ENCODE measurements at places on chromosomes 7 and 10.

DNA sequence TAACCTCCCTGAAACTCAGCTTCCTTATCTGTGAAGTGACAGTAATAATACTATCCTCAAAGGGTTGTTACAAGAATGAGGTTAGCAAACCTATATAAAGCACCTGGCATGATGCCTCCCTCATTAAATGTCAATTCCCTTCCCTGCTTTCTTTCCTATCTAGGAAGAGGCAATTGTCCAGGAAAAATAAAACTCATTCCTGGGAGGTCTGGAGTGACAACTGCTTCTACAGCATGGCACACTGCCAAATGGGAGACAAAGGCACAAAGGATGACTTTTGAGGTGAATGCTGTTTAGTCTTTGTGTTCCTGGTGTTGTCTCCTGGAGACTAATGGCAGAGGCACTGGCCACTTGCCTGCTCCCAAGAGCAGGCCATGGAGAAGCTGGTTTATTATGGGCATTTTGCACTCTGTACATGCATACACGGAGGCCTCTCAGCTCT lies 32.2 kb upstream of the PDE1C start:
- no peak for DNase-seq

DNA sequence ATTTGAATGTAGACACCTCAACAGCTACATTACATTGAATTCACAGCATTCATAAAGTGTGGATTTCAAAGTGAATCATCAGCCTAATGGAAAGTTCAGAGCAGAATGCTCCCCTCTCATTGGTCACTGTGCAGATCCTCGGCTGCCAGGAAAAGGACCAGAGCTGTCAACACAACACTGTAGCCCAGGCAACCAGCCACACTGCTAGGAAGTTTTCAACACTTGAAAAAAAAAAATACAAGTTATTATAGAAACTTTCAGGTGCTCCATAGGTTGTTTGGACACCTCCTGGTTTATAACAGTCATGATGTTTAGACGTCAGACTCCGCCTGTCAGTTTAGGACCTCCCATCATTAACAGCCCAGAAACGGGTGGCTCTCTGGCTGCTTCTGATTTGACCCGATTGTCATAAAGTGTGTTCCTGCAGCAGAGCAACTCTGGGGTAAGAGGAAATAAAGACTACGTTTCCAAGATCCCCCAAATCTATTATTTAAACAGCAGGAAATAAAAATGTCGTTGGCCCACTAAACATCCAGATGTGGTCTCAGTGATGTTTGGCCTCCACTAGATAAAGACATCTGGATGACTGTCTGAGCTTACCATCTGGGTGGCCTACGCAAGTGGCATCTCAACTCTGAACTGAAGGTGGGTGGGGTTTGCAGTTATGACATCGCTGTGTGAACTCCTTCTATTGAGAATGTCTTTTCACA lies 117.4 kb downstream of the CABCOCO1 start:
- no peak for DNase-seq

- DNase-seq, result no peak
Measured at GRCh38 chr7:134515569-134516468, 11.5 kb upstream of the AKR1B10 start.

DNA sequence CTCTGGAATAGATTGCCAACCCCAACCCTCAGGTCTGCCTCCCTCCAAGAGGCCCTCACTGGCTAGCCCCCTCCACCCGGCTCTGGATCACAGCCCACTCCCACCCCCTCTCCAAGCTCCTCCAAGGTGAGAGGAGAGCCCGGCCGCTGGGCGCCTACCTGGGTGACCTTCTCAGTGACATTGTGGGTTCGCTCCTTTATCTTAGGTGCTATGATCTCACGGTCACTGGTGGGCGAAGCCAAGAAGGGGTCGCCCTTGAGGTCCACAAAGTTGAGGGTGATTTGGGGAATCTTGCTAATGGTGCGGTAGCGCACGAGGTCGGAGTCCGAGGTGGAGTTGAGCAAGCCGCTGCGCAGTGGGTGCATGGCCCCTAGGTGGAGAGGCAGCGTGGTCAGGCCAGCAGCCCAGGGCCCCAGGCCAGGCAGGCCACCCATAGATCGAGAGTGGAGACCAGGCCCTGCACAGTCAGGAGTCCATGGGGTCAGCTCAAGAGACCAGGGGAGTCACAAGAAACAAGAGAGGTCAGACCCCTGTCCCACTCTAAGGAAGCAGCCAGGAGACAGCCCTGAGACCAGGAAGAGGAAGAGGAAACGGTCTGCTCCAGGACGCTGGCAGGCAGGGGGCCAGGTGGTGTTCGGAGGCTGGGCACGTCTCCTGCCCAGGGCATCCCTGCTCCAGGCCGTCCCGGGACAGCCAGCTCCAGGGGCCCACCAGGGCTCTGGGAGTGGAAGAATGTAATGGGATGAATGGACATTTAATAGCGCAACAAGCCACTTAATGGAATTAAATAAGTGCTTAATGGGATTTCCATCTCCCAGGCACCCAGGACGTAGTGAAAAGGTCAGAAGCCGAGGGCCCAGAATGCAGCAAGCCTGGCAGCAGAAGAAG lies 20.7 kb downstream of the KCNH2 start:
- no peak for DNase-seq

- DNase-seq, result no peak
Measured at GRCh38 chr7:2261611-2262010, 19.6 kb downstream of the NUDT1 start.

- DNase-seq, result no peak
Measured at GRCh38 chr7:148774471-148774870, 75.8 kb downstream of the CUL1 start.

DNA sequence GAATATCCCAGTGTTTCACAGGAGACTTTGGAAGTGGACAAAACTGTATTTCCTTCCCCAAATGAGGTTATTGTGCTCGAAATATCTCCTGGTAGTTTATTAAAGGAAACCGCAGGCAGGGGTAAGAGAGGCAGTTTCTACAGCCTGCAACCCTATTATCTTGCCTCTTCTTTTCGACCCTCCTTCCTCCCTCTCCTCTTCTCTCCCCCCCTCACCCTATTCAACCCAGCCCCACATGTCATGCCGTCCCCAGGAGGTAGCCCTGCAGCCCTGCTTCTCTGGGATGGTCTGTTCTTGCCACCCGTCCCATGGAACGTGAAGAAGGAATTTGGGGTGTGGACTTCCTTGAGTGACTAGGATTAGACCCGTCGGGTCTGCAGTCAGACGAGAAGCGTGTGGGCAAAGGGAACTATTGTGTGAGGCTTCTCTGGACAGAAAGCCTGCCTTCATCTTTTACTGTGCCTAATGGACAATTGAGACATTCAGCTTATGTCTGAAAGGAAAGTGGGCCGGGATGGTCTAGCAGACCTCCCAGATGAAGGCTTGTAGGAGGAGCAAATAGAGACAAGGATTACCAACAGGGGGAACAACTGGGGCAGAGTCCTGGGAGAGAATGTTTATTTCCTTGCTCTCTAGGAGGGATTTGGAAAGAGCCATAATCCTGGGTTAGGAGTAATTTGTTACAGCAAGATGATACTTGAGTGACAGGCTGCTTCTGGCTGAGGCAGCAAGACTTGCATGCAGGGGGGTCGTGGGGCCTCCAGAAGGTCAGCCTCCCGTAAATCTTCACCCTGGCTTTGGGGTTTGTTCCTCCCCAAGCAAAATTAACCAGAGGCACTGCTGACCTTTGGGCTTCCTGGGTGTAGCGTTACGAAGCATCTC lies 77.8 kb downstream of the TCF7L2 start:
- no peak for DNase-seq

DNA sequence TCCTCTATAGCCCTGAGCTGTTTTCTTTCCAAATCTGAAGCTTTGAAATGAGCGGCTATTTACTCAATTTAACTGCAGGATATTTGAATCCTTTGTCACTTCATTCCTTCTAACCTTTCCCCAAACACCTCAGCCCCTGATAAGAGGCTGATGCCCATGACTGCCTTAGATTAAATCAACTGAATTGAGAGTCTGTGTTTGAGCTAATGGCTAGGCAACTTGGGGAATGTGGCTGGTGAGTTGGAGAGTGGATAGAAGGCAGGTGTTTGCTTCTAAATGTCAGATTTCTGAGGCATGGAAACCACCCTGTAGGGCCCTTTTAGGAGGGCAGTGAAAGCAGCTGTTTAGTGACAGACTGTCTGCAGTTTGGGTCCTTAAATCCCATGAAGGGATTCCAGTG lies 759.9 kb downstream of the LRMDA start:
- DNase-seq, result no peak

GRCh38 chr7:3446786-3447185 lies 145.7 kb downstream of the SDK1 start:
- no peak for DNase-seq

DNA sequence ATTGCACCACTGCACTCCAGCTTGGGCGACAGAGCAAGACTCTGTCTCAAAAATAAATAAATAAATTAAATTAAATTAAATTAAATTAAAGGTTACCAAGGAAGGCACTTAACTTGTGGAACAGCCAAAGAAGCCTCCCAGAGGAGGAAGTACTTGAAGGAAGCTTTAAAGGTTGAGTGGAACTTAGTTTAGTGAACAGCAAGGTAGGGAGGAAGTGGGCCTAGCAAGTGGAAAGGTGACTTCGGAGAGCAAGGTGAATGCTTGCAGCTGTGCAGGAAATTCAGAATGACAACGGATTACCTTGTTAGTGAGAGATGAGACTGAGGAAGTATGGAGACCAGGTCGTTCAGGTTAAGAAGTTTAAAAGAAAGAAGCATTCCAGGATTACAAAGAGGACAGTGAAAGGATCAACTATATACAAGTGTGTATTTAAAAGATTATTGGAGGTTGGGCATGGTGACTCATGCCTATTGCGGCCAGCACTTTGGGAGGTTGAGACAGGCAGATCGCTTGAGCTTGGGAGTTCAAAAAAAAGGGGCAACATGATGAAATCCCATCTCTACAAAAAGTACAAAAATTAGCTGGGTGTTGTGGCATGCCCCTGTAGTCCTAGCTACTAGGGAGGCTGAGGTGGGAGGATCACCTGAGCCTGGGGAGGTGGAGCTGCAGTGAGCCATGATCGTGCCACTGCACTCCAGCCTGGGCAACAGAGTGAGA lies 12.8 kb upstream of the RPEL1 start:
- DNase-seq, result no peak

- no peak for DNase-seq
Measured at GRCh38 chr10:47348661-47349470, 703 bp downstream of the RBP3 start.

GRCh38 chr7:9939176-9939575 lies 1034.5 kb upstream of the PHF14 start:
- DNase-seq, result no peak

- no peak for DNase-seq
Measured at GRCh38 chr10:102135956-102136526, 3.2 kb downstream of the PPRC1 start.

- DNase-seq, result no peak
Measured at GRCh38 chr10:69451784-69452251, 553 bp downstream of the TSPAN15 start.

GRCh38 chr10:131788386-131788785 lies 112.4 kb upstream of the PPP2R2D start:
- DNase-seq, result no peak

DNA sequence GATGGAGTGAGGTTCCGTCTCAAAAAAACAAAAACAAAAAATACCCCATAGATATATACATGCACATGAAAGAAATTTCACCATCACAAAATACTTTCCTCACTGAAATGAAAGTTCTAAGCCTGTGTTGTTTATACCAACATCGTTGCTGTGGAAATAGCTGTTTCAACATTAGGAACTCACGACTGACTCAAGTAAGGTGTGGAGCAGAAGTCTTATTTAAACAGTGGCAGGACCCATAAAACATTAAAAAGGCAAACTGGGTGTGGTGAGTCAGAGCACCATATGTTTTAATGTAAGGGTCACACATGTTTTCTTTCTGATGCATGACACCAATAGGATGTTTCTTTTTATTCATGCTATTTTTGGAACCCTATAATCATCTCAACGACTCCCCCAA lies 48.3 kb downstream of the BAIAP2L1 start:
- no peak for DNase-seq

- no peak for DNase-seq
Measured at GRCh38 chr10:124904796-124905195, 37.1 kb upstream of the ZRANB1 start.
